ENCODE measurements at places on chromosomes 4 and X.

DNA sequence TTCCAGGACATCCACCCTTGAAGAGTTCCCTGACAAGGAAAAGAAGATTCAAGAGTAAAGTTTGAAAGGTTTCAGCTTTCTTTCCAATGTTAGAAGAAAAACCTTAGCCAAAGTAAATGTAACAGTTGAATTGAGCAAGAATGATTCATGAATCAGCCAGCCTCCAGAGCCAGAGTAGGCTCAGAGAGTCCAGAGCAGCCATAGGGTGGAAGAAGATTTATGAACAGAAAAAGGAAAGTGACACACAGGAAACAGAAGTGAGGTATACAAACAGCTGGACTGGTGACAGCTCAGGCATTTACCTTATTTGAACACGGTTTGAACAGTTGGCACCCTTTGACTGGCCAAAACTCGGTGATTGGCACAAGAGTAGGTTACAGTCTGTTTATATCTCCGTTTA lies 63.2 kb downstream of the QDPR start:
- DNase-seq: no peak

DNA sequence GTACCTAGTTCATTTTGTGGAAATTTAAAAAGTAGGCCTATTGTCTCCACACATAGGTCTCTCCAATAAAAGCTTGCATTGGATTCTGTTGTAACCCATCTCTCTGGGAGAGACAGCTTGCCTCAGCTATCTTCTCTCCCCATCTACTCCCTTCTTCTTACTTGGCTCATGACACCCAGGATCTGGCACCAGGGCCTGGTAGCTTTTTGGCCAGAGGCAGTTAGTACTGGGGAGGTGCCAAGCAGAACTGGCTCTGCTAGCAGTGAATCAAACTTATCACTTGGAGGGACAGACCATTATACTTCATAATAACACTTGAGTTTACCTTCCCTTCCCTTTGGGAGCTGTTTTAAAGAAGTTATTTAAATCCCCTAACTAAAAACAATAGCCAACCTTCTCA lies 31.8 kb downstream of the PLAC1 start:
- DNase-seq: no peak

- no peak for DNase-seq
These were observed 142.6 kb downstream of the CORIN start for GRCh38 chr4:47695260-47695659.

- no peak for DNase-seq
These were observed 5.1 kb upstream of the DCLK2 start for GRCh38 chr4:150072906-150073714.

DNA sequence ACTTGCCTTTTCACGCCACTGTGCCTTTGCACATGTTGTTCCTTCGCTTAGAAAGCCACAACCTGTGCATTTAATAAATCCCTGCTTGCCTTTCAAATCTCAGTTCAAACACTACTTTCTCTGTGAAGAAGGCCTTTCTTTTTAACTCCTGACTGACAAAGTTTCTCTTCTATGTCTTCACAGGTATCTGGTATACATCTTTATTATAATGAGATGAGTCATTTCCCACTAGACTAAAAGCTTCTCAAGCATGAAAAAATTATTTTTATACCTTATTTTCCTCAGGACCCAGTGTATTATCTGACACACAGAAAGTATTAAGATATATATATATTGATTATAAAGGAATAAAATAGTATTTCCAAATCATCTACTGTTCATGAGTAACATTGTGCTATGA lies 189.9 kb downstream of the TBCK start:
- DNase-seq: no peak

DNA sequence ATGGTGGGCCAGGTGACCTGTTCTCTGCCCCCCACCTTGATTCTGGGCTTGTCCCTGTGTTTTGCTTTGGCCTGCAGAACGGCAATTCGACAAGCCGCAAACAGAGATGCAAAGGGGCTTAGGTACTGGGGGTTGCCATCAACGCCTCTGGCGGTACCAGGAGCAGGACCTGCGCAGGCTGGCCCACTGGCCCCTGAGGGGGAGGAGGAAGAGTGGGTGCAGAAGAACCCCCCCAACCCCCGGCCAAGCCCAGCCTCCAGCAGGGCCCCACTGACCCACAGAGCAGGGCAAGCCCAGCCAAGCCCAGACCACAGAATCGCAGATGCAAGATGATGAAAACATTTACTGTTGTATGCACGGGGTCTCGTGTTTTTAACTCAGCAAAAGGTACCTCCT lies 89.4 kb downstream of the PPP2R2C start:
- DNase-seq: no peak

- no peak for DNase-seq
These were observed 289.8 kb upstream of the SPOCK3 start for GRCh38 chr4:167524091-167524490.

GRCh38 chr4:183249854-183250253 lies 70.2 kb downstream of the CLDN22 start:
- DNase-seq: no peak

DNA sequence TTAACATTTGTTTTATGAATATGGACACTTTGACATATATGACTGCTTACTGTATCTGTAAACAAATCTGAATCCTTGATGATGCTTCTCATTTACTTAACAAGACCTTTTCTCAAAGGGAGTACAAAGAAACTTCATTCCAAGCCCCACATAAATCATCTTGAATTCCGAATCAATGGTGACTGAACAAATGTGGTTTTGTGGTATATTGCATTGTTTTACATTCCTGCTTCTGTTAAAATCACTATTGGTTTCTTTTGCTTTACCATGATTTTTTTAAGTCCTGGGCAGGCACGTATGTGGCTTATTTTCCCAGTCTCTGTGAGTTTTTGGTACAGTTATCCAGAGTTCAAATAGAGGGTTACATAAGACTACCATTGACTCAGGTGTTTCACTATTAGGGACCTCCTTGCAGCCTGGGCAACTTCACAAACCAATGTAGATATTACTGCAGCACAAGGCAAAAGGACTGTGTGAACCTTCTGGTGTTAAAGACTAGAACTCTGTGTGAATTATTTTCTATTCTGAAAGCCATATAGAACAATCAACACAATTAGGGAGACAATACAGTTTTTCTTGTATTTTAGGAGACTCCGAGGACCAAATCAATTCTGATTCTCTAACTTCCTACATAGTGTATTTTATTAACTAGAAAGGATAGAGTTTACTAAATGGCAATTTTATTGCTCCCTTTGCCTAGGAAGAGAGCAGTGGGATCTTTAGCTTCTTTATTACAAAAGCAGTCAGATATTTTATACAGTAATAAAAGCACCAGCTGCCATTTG lies 196.4 kb downstream of the GALNTL6 start:
- DNase-seq: no peak

DNA sequence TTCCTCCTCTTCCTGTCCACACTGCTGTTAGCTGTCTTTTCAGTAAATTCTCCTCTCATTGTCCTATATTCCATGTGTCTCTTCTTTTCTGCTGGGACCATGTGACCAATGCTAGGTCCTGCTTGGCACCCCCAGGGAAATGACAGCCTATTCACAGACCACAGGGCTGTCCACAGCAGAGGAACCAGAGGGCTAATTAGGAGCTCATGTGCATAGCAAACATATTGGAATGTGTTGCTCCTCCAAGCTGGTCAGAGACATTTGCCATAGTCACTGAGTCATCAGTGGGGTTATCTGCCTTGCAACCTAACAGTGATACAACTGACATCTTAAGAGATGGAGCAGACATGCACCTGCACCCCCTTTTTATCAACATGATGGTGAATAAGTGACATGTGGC lies 67.9 kb upstream of the PUDP start:
- no peak for DNase-seq

DNA sequence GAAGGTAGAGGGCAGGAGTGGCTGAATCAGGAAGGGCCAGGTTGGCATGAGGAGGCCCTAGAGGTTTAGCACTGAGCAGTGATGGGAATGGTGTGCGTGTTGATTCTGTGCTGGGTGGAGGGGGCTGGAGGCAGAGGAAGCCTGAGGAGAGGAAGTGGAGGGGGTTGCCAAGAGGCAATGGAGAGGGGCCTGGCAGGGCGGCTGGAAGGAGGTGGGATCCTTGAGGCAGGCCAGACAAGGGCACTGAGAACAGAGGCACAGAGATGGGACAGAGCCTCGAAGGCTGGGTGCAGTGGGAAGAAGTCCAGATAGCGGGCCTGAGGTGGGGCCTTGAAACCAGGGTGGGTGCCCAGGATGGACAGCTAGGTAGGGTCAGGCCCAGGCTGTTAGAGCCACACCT lies 24.3 kb downstream of the SH3BP2 start:
- no peak for DNase-seq

DNA sequence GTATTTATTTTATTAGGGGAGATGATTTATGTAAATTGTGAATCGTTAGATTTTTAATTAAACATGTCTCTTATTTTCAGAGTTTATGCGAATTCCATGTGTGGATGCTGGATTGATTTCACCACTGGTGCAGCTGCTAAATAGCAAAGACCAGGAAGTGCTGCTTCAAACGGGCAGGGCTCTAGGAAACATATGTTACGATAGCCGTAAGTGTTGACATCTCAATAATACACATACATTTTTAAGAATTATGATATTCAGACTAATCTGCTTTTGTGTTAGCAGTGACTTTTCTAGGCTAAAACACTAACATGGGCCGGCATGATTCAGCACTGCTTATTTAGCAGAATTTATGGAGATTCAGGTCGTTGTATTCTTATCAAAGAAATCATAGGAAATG lies 91.2 kb downstream of the RAP1GDS1 start:
- DNase-seq: no peak

- no peak for DNase-seq
These were observed 33.9 kb upstream of the SLC9A7 start for GRCh38 chrX:46792810-46793188.

- no peak for DNase-seq
These were observed 140.5 kb upstream of the ZIC3 start for GRCh38 chrX:137425273-137425902.

- no peak for DNase-seq
These were observed 45.4 kb upstream of the FTHL17 start for GRCh38 chrX:31117266-31117665.

DNA sequence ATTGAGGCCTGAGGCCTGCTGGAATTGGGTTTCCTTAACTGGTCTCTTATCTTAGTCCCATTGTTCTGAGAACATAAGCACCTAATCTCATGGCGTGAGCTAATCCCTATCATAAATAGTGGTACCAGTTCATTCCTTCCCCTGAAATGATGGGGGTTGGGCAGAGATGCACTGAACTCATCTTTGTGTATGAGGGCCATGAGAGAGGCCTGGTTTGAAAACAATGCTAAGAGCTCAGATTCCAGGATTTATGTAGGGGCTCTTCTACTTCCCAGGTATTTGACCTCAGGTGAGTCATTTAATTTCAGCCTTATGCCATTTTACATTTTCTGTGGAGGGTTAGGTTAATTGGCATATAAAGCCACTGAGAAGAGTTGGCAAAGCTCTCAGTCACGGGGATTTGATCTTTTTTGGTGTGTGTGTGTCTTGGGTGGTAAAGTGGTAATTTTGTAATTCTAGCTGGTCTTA lies 4.4 kb downstream of the RBM3 start:
- no peak for DNase-seq

DNA sequence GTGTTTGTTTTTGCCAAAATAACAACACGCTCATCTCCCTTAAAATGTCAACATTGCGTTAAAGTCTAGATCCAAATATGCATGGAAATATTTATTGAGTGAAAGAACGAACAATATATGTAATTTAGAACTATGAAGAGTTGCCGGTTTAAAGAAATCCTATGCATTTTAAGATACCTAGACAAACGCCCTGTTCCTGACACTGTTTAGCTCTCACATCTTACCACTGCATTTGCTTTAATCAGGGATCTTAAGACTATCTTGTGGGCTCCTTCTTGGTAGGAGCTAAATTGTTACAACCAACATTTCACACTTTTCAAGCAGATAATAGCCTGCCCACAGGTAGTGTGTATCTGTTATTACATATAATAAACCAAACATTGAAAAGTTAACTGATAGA lies 96.6 kb upstream of the RPS6KA3 start:
- no peak for DNase-seq

DNA sequence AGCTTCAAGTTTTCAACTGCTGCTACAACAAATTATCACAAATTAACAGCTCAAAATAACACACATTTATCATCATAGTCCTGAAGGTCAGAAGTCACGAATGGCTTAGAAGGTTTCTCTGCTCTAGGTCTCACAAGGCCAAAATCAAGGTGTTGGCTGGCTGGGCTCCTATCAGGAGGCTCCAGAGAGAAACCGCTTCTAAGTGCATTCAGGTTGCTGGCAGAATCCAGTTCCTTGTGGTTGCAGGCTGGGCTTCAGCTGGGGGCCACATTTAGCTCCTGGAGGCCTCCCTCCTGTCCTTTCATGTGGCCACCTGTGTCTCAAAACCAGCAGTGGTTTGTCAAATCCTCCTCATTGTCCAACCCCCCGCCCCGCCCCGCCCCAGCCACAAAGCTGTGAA lies 15.4 kb downstream of the MRFAP1 start:
- DNase-seq: no peak

- DNase-seq: no peak
These were observed 116.7 kb upstream of the TMEM164 start for GRCh38 chrX:109886122-109886761.

DNA sequence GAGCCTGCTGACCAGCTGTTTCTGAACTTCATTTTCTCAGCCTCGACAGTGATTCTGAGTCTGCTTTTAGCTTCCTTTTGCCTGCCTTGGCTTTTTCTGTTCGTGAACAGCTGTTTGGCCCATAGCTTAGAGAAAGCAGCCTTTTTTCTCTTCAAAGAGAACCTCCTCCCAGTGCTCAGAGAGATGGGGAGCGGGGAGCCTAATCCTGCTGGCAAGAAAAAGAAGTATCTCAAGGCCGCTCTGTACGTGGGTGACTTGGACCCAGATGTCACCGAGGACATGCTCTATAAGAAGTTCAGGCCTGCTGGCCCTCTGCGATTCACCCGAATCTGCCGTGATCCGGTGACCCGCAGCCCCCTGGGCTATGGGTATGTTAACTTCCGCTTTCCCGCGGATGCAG lies 756 bp downstream of the PABPC5 start:
- DNase-seq: no peak

GRCh38 chrX:43679778-43680177 lies 23.7 kb downstream of the MAOA start:
- no peak for DNase-seq

- no peak for DNase-seq
These were observed 14.6 kb downstream of the PLP1 start for GRCh38 chrX:103791228-103791627.

DNA sequence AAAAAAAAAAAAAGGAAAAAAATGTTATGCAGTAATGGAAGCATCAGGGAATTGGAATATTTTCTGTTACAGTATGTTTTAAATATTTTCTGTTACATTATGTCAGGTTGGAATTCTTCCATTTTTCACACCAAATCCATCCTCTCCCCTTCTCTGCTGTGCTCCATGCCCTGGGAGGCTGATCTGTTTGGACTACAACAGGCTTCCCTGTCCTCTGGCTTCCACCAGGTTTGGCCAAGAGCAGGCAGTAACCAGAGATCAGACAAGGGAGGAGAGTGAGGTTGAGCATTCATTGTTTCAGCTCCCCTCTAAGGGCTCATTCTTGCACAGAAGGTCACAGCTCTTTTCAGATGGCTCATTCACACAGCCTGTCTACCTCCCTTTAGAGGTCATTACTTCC lies 11.7 kb upstream of the TMEM184C start:
- DNase-seq: no peak

GRCh38 chr4:139540632-139541031 lies 15.4 kb downstream of the SETD7 start:
- no peak for DNase-seq

- no peak for DNase-seq
These were observed 10.9 kb upstream of the CLTRN start for GRCh38 chrX:15675490-15675921.
